ENCODE measurements at places on chromosomes 7 and 10. TPM values are rescaled to one million over a fixed set of nuclear protein-coding genes. Genes with fewer than 3 reads are reported as not detected.

DNA sequence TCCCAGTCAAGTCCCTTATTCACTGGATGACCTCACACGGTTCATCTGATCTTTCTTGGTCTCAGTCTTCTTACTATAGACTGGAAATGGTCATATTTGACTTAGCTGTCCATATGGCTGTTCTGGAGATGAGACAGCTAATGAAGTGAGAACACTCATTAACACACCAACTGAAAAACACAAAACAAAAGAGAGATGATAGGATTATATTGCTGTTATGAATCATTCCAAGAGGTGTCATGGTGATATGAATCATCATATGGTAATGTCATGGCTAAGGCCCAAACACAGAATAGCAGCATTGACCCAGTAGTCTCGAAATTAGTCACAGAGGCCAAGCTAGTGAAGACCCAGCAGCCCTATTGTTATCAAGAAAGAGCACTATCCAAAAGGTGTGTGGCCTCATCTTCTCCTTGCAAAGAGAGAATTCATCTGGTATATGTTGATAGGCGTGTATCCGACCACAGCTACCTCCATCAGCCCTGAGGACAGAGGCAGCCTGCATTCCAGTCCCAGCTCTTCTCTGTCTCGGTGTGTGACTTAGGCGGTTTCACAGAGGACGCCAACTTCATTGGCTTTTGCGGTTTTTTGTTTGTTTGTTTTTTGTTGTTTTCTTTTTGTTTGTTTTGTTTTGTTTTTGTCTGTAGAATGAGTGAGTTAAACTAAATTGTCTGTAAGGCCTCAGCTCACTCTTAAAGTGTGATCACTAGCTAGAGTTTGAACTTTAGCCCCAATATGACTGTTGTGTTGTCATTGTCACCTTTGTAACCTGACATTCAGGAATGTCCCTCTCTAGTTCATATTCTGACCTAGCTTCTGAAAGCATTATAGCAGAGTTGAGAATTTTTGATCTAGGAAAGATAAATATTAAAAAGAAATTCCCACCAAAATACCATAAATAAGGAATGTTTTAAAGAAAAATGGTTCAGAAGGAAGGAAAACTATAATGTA is 97.4 kb upstream of the PDCD4 start:
- no peak for DNase-seq

DNA sequence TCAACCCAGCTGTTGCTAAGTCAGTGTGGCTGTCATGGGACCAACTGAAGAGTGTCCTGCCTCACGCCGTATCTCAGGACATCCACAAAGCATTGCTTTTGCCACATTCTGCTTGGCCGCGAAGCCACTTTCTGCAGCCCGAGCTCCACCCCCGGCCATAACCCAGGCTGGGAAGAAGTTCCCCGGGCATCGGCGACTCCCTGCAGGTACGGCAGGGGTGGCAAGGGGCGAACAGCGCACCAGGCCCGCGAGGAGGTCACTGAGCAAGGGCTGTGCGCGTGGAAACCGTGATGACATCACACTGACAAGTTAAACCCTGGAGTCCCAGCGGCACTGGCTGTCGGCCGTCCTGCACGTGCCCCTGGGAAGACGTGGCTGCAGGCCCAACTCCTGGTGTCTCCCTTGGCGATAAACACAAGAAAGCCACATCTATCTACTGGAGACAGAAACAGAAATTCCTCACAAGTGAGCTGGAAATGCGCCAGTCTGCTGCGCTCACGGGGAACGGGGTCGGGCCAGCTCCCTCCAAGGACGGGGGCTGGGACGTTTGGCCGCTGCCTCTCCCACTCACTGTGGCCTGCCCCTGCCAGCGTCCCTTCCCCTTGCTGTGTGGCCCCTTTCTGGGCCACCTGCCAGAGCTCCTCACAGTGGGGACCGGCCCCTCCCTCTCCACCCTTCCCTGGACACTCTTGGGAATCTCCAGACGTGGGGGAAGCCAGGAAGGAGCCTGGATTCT is 326.3 kb downstream of the DNAJB6 start:
- no peak for DNase-seq

- DNase-seq: no peak
These were observed 29.0 kb downstream of the VPS41 start for GRCh38 chr7:38880035-38880434.

- no peak for DNase-seq
These were observed 56.7 kb downstream of the COL17A1 start for GRCh38 chr10:104028823-104029520.

- no peak for DNase-seq
These were observed 636.6 kb downstream of the SDK1 start for GRCh38 chr7:3937605-3938004.

CLDN4 gene
- not detected for total RNA-seq

DNA sequence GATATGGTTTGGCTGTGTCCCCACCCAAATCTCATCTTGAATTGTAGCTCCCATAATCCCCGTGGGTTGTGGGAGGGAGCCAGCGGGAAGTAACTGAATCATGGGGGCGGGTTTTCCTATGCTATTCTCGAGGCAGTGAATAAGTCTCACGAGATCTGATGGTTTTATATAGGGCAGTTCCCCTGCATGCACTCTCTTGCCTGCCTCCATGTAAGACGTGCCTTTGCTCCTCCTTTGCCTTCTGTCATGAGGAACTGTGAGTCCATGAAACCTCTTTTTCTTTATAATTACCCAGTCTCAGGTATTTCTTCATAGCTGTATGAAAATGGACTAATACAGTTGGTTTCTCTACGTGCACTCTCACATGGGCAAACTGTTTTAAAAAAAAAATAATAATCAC is 207.7 kb downstream of the SLC25A13 start:
- no peak for DNase-seq

GRCh38 chr10:31927884-31928548 is 615 bp downstream of the ARHGAP12 start:
- peak; percentile 73 for DNase-seq

LLCFC1 gene
- total RNA-seq: not detected

- DNase-seq: peak; percentile 18
These were observed 24.6 kb upstream of the FOXL3 start for GRCh38 chr7:265192-265997.

CCL24 gene
- total RNA-seq: not detected

NME8 gene
- not detected for total RNA-seq

NODAL gene
- total RNA-seq: not detected

DNA sequence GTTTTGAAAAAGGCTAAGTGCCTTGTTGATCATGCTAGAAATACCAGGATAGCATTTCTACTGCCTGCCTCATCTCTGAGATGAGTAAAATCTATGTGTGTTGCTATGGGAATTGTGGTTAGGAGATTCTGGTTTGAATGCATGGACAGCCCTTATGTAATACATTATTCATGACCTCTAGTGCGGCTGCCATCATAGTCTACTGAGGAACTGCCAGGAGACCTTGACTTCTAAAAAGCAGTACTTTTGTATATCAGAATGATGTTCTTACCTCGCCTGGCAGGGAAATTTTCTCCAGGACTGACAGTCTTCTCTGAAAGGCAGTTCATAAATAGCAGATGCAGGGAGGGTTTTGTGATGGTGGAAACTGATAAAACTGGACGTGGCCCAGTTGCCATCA is 248.5 kb downstream of the NSUN6 start:
- no peak for DNase-seq

LBX1 gene
- not detected for total RNA-seq

GRCh38 chr10:77926566-77927401 is at the start of gene DLG5:
Gene DLG5 (minus strand): TSS chr10:77926755. CDS start chr10:77926520, 235 bp downstream.
- peak; percentile 66 for DNase-seq

DNA sequence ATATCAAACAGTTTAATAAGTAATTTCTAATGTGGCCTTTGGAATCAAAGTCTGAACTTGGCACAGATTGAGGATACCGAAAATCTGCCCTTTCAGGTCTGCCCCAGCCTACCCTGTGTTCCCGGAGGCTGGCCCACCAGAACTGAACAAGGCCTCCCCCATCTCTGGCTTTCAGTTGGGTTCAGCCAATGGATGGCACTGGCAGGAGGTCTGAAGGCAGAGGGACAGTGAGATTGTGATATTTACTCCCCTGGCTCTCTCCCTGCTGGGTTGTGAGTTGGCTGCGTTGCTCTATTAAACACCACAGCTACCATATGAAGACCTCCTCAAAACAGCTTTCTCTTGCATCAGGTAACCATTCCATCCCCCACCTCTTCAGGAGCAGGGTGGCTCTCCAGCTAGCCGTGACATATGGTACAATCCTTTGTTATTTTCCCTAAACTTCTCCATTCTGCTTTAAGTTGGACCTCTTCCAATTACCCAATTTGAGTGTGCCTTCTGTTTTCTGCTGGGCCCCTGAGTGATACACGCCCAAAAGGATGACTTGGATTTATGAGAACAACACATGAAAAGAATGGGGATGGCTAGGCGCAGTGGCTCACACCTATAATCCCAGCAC is 28.1 kb downstream of the DNMBP start:
- DNase-seq: no peak

UCMA gene
- not detected for total RNA-seq

DNA sequence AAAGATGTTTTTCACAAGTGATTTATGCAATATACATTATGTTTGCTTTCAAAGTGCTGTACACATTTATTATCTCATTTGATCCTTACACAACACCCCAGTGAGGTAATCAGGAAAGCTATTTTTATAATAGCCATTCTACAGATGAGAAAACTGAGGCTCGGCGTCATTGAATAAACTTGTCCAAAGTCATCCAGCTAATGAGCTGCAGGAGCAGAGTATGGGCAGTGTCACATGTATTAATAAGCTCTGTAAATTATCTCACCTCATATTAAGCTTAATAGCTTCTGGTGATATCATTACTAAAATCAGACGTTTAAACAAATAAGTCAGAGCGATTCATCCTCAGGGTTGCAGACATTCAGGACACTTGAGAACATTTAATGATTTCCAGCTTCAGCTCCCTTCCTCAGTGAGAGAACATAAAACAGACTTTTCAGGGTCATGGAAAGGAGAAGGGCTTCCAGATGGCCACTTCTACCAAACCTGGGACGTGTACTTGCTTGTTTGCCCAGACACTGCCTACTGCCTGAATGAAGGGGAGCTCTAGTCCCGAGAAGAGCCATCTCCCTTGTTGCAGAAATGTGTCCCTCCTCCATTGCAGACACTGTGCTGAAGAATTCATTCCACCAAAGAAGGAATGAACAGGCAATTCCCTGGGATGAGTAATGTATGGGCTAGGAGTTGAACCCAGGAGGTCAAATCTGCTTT is 20.5 kb upstream of the FZD1 start:
- DNase-seq: no peak

ACHE gene
- total RNA-seq: 1.1 TPM

DNA sequence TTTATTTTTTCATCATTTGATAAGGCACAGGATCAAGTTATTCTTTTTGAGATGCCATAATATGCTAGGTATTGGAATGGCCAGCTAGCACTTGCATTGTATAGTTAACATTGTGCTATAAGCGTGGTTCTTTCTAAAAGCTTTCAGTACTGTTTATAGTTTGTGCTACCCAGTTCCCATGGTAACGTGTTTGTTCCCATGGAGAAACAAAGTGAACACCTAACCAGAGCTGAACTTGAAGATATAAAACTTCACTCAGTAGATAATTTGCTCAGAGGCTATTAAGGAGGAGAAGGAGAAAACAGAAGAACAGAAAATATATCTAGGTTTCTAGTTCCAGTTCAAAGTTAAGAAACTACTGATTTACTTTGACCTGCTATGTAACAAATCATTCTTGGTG is 23.6 kb upstream of the ITGB8 start:
- no peak for DNase-seq

GRCh38 chr10:55137063-55137462 is 336.0 kb upstream of the PCDH15 start:
- no peak for DNase-seq

DNA sequence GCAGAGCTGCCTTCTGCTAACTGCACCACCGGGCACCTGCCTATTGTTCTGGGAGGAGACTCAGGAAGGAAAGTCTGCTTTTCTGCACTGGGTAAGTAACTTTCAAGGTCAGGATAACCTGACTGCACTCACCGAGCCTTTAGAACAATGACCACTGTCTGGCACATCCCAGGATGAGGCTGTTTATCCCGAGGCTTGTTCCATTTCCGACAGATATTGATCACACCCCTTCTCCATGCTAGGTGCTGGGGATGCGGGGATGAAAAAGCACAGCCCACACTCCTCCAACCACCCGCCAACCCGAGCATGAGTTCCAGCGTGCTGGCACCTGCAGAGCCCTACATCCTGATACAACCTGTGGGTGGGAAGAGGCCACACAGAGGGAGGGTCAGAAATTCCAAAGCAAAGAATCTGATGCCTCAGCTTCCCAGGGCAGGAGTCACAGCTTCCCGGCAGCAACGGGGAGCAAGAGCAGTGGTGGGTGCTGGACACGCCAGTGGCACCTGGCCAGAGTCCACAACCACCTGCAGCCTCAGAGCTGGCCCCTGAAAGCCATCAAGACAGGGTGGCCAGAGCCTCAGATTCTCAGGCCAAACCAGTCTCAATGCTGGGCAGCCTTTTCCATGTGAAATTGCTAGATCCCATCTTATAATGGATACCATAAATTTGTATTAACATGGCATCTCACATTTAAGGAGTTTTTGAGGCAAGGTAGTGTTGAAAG is 34.9 kb upstream of the CNPY1 start:
- peak; percentile 15 for DNase-seq

FRAT1 gene
- 4.4 TPM for total RNA-seq

DNA sequence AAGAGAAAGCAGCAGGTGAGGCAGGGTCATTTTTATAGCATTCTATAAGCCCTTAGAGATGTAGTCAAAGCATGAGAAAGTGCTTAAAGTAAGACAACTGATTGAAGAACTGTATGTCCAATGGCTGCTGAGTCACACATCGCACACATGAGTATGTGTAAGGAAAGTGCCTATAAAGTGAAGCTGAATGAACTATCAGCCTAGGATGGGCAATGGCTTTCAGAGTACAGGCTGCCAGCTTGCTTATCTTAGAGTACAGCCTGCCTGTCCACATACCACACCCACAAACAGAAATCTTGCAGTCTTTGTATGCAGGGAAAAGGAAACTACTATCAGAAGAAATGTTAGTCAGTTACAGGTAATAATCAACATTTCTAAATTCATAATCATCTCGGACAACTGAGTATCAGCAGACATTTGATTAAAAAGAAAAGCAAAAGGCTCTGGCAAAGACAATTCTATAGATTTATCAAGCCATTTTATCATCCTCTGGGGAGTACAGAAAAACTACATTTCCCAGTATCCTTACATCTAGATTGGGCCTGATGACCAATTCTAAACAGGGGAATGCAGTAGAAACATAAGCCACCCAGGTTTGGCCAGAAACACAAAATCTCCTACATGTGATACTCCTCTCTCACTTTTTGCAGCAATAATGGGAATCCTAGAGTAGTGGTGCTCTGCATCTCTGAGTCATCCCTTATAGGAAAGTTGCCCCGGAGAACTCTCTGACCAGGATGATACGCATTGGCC is 16.2 kb upstream of the EPHB6 start:
- no peak for DNase-seq

DNA sequence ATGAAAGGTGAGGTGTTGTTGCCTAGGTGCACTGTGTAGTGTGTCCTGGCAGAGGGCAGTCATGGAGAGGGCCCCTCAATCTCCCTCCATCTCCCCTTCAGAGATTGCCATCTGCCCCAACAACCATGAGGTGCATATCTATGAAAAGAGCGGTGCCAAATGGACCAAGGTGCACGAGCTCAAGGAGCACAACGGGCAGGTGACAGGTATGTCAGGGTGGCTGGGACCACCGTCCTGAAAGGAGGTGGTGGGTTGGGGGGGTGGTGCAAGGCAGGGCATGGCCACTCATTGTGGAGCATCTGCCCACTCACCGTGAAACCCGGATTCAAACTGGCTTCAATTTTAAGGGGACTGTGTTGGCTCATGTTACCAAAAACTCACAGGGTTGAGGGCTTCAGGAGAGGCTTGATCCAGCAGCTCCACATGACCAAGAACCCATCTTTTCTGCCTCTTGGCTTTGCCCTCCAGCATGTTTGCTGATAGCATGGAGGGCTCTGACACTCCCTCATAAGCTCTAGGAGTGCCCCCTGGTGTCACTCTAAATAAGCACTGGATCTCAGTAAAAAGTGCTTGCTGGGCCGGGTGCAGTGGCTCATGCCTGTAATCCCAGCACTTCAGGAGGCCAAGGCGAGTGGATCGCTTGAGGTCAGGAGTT is 12.2 kb downstream of the ARPC1B start:
- no peak for DNase-seq

Data from heart left ventricle (tissue), 16 donors.